Activated naive CD8-positive, alpha-beta T cell treated with anti-CD3 and anti-CD28 coated beads for 36 hours (primary cell): ENCODE measurements at places on chromosomes 16 and 17. TPM values are rescaled to one million over a fixed set of nuclear protein-coding genes. Genes with fewer than 3 reads are reported as not detected.

Gene GPRC5B
- total RNA-seq = 0.14 TPM

- DNase-seq = no peak
- H3K27ac ChIP-seq = no peak overlapping the region
- peaks cover 3% of the 10 kb centered on the region for H3K4me1 ChIP-seq
- no peaks in the 10 kb centered on the region for H3K36me3 ChIP-seq
- peaks cover 49% of the 10 kb centered on the region for H3K27me3 ChIP-seq
Observed at GRCh38 chr17:74646231-74646630, 22.7 kb upstream of the CD300E start.

- peaks cover 14% of the 10 kb centered on the region for H3K36me3 ChIP-seq
- DNase-seq = no peak
- H3K27me3 ChIP-seq = no peaks in the 10 kb centered on the region
- H3K4me3 ChIP-seq = peak overlapping the region; percentile 8
- H3K27ac ChIP-seq = peak overlapping the region; percentile 76
- peaks cover 46% of the 10 kb centered on the region for H3K4me1 ChIP-seq
Observed at GRCh38 chr17:51427323-51427811, 167.0 kb downstream of the UTP18 start.

- H3K36me3 ChIP-seq = no peaks in the 10 kb centered on the region
- H3K27ac ChIP-seq = no peak overlapping the region
- no peak for DNase-seq
- no peak overlapping the region for H3K4me3 ChIP-seq
Observed at GRCh38 chr16:86258713-86259112, 251.6 kb upstream of the FOXF1 start.

DNA sequence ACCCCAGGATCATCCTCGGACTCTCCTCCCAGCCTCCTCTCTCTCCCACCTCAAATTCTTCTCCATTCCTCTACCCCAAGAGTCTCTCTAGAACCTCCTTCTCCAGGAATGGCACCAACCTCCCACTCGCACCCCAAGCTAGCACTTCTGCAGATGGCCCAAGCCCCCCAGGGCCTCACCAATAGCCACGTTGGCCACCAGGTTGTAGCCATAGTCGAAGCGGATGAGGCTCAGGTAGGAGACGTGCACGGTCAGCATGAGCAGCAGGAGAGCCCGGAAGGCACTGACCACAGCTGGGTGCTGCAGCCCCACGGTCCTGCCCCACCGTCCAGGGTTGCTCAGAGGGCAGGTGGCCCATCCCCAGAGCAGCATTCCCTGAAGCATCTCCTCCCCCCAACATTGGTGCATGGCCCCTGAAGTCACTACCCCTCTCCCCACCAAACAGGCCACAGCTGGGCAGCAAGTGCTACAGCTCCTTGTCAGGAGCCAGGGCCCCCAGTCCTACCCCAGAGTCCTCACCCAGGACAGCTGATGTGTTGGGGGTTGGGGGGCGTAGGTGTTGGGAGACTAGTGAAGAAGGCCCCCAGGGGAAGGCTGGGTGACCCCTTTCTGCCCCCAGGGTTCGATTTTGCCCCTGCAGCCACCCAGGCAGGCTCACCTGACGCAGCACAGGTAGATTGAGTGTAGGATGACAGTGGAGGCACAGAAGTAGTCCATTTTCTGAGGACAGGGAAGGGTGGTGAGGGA lies 5.3 kb downstream of the PNMT start:
- peaks cover 7% of the 10 kb centered on the region for H3K27me3 ChIP-seq
- DNase-seq = no peak
- no peak overlapping the region for H3K4me3 ChIP-seq
- H3K27ac ChIP-seq = no peak overlapping the region
- no peaks in the 10 kb centered on the region for H3K36me3 ChIP-seq

DNA sequence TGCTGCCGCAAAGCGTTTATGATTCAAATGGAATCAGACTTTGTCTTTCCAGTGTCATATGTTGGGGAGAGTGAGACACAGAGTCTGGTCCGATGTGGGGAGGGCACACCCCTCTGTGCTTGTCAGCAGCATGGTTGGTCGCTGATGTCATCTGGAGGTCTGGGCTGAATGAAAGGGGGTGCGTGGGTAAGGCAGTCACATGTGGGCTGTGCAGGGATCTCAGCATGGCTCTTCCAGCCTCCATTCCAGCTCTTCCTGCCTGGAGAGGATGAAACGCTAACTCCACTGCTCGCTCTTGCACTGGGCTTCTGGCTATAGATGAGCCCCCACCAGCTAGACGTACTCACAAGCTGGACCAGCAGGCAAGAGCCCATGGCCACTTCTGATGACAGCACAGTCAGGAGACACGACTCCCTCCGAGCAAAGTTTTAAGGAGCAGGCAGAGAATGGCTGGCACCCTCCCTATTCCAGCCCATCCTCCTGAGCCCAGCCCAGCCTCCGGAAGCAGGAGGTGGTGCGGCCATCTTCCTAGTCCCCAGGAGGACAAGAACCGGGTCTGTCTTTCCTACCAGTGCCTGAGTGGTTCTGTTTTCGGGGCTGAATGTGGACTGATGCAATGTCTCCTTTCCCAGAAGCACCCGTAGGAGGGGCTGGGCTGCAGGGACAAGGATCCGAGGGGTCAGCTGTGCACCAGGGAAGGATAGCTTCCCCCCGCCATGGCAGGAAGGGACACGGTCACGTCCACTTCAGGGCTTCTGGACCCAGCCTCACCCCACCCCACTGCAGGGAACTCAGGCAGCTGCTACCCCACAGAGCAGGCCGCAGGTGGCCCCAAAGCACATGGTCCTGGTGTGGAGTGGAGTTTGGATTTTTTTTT lies 41.5 kb upstream of the CBFA2T3 start:
- no peak overlapping the region for H3K4me3 ChIP-seq
- peaks cover 2% of the 10 kb centered on the region for H3K36me3 ChIP-seq
- peaks cover 8% of the 10 kb centered on the region for H3K27me3 ChIP-seq
- no peak for DNase-seq

Gene NQO1
- 11.3 TPM for total RNA-seq

DNA sequence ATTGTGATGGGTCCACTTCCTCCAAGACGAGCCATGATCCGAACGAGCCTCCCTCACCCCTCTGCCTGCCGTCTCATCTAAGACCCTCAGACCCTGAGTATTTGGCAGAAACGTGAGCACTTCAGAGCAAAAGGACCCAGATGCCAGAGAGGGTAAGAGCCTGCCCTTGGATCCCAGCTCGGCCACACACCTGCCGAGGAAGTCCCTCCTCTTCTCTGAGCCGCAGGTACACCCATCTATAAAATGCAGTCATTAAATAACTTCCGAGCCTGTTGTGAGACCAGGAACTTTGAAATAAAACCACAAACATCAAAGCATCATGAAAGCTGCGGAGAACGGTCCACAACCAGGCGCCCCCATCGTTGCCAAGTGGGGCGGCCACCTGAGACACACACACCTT lies 64.8 kb upstream of the DOC2B start:
- no peak for DNase-seq
- no peaks in the 10 kb centered on the region for H3K27me3 ChIP-seq
- no peak overlapping the region for H3K4me3 ChIP-seq
- H3K36me3 ChIP-seq = no peaks in the 10 kb centered on the region

Gene KCNJ18
- not detected for total RNA-seq

- no peak overlapping the region for H3K27ac ChIP-seq
- no peak for DNase-seq
- H3K4me1 ChIP-seq = no peaks in the 10 kb centered on the region
- H3K27me3 ChIP-seq = no peaks in the 10 kb centered on the region
Observed at GRCh38 chr17:70699408-70699807, 530.1 kb downstream of the KCNJ2 start.

- H3K27ac ChIP-seq = no peak overlapping the region
- H3K4me3 ChIP-seq = no peak overlapping the region
- H3K27me3 ChIP-seq = no peaks in the 10 kb centered on the region
- no peaks in the 10 kb centered on the region for H3K36me3 ChIP-seq
Observed at GRCh38 chr16:13062219-13062618, 160.8 kb downstream of the SHISA9 start.

Gene SRSF1
- total RNA-seq = 441 TPM

Gene OXLD1
- 53.0 TPM for total RNA-seq

Gene IL21R
- 99.3 TPM for total RNA-seq

DNA sequence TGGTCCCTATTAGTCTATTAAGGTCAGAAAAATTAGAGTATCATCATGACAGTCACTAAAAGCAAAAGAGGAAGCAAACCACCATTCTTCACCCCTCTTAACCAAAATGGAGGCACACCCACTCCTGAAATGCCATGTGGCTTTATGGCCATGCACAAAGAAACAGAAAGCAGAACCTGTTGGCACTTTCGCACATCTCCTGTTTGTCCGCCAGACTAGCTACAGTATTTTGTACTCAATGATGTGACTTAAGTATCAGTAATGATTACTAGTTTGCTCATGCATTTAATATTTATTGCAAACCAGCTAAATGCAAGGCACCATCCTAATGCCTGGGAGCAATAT lies 70.2 kb upstream of the GNAO1 start:
- H3K36me3 ChIP-seq = no peaks in the 10 kb centered on the region
- peaks cover 44% of the 10 kb centered on the region for H3K27me3 ChIP-seq
- no peak for DNase-seq
- peaks cover 3% of the 10 kb centered on the region for H3K4me1 ChIP-seq
- no peak overlapping the region for H3K4me3 ChIP-seq

- no peaks in the 10 kb centered on the region for H3K27me3 ChIP-seq
- H3K4me3 ChIP-seq = no peak overlapping the region
- peaks cover 12% of the 10 kb centered on the region for H3K4me1 ChIP-seq
- no peak overlapping the region for H3K27ac ChIP-seq
Observed at GRCh38 chr17:14098246-14098645, 28.9 kb downstream of the COX10 start.

DNA sequence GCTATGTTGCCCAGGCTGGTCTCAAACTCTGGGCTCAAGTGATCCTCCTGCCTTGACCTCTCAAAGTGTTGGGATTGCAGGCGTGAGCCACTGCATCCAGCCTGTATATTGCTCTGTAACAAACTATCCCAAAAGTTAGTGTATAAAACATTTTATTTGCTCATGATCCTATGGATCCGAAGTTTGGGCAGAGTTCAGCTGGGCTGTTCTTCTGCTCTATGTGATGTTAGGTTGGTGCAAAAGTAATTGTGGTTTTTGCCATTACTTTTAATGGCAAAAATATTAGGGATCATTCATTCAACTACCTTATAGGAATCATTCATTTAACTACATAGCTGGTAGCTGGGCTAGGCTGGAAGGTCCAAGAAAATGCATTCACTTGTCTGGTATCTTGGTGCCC lies 12.8 kb upstream of the WFIKKN2 start:
- H3K4me3 ChIP-seq = no peak overlapping the region
- H3K4me1 ChIP-seq = peaks cover 2% of the 10 kb centered on the region
- peaks cover 7% of the 10 kb centered on the region for H3K27me3 ChIP-seq
- no peaks in the 10 kb centered on the region for H3K36me3 ChIP-seq
- DNase-seq = no peak
- no peak overlapping the region for H3K27ac ChIP-seq

GRCh38 chr16:29765167-29766032 lies 12.7 kb upstream of the ZG16 start:
- H3K4me1 ChIP-seq = peaks cover 5% of the 10 kb centered on the region
- DNase-seq = no peak
- no peaks in the 10 kb centered on the region for H3K27me3 ChIP-seq
- H3K36me3 ChIP-seq = no peaks in the 10 kb centered on the region

Gene TMC7
- total RNA-seq = not detected

Gene USP31
- total RNA-seq = 6.3 TPM

Gene HLF
- 0.32 TPM for total RNA-seq

- no peaks in the 10 kb centered on the region for H3K4me1 ChIP-seq
- no peaks in the 10 kb centered on the region for H3K36me3 ChIP-seq
- no peak overlapping the region for H3K27ac ChIP-seq
- H3K4me3 ChIP-seq = no peak overlapping the region
- DNase-seq = no peak
Observed at GRCh38 chr17:2894782-2895181, 98.5 kb downstream of the RAP1GAP2 start.

Gene VPS35L
- total RNA-seq = 34.1 TPM
